ENCODE measurements at places on chromosomes 4 and X. TPM values are rescaled to one million over a fixed set of nuclear protein-coding genes. Genes with fewer than 3 reads are reported as not detected.

DNA sequence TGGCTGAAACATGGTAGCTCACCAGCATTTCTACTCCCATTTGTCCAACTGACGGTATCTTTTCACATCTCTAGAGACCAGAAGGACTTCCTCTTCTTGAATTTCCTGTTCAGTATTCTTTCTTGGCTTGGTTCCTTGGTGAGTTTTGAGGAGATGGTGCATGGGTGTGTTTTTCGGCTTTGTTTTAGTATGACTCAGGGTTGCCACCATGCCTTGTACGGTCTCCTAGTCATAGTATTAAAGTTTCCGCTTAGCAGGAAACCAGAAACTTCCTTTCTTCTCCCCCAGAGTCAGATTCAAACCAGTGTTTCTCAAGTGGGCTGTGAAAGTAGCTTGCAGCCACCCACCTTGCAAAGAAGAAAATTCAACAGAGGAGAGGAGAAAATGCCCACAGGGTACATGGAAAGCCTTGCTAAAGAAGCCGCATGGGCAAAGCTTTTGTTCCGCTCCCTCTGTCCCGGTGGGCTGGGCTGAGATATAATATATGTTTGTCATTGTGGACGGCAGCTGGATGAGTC, 5.7 kb downstream of the CD99 start:
- H3K36me3 ChIP-seq = peaks cover 14% of the 10 kb centered on the region
- H3K4me1 ChIP-seq = peaks cover 86% of the 10 kb centered on the region
- peak; percentile 82 for DNase-seq

DNA sequence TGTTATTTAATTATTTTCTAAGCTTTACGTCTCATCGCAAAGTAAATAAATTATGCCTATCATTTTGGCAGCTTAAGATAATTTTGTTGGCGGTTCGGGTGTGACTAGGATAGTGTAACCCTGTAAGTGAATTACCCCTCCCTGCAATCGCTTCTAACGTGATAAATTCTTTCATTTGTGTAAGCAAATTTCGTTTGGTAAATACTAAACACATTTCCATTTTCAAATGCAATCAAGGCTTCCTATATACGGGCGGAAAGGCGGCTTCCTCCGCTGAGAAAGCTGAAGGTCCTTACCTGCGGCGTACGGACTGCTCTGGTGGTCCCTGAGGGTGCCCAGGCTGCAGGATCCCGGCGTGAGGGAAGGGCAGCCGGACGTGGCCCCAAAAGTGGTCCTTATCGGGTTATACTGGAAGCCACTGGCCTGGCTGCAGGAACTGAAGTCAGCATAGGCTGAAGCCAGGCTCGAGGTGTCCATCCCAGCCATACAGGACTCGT, 403 bp downstream of the PHOX2B start:
- peaks cover 4% of the 10 kb centered on the region for H3K4me1 ChIP-seq
- peaks cover 7% of the 10 kb centered on the region for H3K36me3 ChIP-seq
- DNase-seq = no peak
- peaks cover 58% of the 10 kb centered on the region for H3K27me3 ChIP-seq

GRCh38 chr4:85952972-85953650, 406.7 kb downstream of the MAPK10 start:
- H3K27ac ChIP-seq = no peak overlapping the region
- H3K4me3 ChIP-seq = no peak overlapping the region
- no peak for DNase-seq
- no peaks in the 10 kb centered on the region for H3K36me3 ChIP-seq

DNA sequence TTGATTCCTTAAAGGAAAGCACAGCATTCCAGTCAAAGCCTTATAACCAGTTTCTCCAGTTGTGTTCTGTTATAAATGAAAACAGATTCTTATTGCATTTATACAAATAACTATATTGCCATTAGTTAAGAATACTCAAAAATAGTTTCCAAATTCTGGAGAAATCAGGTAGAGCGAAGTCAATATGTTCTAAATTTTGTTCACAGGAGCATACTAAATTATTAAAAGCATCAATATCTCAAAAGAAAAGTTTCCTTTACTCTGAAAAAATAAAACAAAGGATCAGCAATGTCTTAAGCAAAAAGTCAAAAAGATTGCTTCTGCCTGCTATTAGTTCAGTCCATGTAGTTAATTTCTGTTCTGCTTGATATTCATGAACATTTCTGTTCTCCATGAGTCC, 39.7 kb downstream of the PGRMC2 start:
- no peak for DNase-seq
- no peak overlapping the region for H3K4me3 ChIP-seq
- no peaks in the 10 kb centered on the region for H3K4me1 ChIP-seq
- peaks cover 14% of the 10 kb centered on the region for H3K27me3 ChIP-seq
- no peak overlapping the region for H3K27ac ChIP-seq

GRCh38 chrX:120269373-120270035, 18.9 kb downstream of the ZBTB33 start:
- DNase-seq = no peak
- H3K27me3 ChIP-seq = no peaks in the 10 kb centered on the region
- H3K4me1 ChIP-seq = peaks cover 3% of the 10 kb centered on the region

DNA sequence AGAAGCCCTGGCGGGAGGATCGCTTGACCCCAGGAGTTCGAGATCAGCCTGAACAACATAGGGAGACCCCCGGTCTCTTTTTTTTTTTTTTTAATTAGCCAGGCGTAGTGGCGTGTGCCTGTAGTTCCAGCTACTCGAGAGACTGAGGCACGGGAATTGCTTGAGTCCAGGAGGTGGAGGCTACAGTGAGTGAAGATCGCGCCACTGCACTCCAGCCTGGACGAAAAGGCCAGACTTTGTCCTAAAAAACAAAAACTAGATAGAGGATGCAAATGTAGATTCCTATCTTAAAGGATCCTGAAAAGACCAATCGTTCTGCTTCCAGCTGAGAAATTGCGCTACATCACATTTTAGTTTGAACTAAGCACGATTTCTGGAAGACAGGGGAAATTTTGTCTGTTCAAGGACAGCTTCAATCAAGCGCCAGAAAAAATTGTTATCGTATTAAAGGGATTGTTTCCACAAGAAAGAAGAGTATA, 627 bp upstream of the HSD17B11 start:
- no peaks in the 10 kb centered on the region for H3K36me3 ChIP-seq
- H3K4me1 ChIP-seq = peaks cover 33% of the 10 kb centered on the region
- no peak for DNase-seq
- peak overlapping the region; percentile 94 for H3K27ac ChIP-seq
- no peaks in the 10 kb centered on the region for H3K27me3 ChIP-seq

DNA sequence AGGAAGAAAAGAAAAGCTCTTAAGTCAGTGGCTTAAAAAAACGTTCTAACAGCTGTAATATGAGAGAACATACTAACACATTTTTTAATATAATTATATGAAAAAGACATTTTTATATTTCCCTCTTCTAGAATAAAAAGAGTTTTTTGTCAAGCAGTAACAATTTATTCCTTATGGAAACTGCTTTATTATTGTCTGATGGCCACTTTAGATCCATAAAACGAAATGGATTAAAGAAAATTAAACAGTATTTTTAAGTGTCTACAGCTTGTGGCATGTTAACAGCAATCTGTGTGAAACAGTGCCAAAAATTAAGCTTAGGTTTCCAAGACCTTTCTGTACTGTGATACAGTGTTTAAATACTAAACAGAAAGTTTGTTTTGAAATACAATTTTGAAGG, 55.5 kb upstream of the TENM3 start:
- no peak for DNase-seq
- H3K4me1 ChIP-seq = no peaks in the 10 kb centered on the region
- H3K36me3 ChIP-seq = no peaks in the 10 kb centered on the region
- no peak overlapping the region for H3K4me3 ChIP-seq
- no peaks in the 10 kb centered on the region for H3K27me3 ChIP-seq
- no peak overlapping the region for H3K27ac ChIP-seq

- H3K4me1 ChIP-seq = peaks cover 9% of the 10 kb centered on the region
- no peaks in the 10 kb centered on the region for H3K27me3 ChIP-seq
- DNase-seq = no peak
- H3K36me3 ChIP-seq = no peaks in the 10 kb centered on the region
- H3K27ac ChIP-seq = no peak overlapping the region
- no peak overlapping the region for H3K4me3 ChIP-seq
These were observed 22.7 kb upstream of the OGT start for GRCh38 chrX:71510161-71510560.

DNA sequence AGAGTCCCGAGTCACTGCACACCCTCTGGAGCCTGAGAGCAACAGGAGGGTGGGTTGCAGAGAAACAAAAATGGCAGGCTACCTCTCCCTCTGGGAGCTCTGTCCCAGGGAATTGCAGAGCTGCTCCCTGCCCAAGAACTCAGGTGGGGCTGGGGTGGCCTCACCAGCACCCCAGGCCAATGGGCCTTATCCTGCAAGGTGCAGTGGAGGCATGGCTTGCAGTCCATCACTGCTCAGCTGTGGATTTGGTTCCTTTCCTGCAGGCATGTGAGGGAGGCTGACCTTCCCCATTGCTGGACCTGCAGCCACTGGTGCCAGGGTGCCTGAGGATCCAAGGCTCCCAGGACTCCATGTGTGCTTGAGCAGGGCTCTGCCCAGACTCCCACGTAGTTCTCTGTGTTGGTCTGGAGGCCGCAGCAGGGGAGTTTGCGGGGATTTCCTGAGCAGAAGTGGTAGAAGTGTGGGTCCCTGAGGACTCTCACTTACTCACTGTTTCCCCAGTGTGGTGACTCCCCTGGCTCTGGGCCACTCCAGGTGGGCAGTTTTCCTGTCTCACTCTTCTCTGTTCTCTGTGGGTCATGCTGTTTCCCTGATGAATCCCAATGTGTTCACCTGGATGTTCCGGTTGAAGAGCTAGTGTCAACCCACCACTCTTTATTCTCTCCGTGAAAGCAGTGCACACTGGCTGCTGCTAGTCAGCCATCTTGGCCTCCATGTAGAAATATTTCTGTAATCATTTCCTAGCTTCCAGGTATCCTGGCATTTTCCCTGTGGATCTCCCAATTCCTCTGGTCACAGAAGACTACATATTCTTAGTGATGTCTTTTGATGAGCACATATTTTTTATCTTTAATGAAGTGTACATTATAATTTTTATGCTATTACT, 82.3 kb downstream of the ARHGAP24 start:
- no peak overlapping the region for H3K4me3 ChIP-seq
- peaks cover 10% of the 10 kb centered on the region for H3K36me3 ChIP-seq
- no peaks in the 10 kb centered on the region for H3K27me3 ChIP-seq
- DNase-seq = no peak

DNA sequence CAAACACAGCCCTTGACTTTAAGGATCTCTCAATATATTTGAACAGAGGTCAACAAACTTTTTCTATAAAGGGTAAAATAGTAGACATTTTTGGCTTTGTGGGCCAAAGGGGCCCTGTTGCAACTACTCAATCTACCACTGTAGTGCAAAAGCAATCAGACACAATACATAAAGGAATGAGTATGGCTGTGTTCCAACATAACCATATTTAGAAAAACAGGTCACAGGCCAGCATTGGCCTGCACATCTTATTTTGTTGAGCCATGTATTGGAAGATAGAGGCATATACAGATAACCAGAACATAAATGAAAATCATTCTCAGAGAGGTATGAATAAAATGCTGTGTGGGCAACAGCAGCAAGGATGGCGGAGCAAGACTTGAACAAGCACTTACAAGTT, 49.8 kb downstream of the MID1 start:
- no peaks in the 10 kb centered on the region for H3K36me3 ChIP-seq
- no peak overlapping the region for H3K27ac ChIP-seq
- H3K4me3 ChIP-seq = no peak overlapping the region
- no peaks in the 10 kb centered on the region for H3K27me3 ChIP-seq
- H3K4me1 ChIP-seq = no peaks in the 10 kb centered on the region

DNA sequence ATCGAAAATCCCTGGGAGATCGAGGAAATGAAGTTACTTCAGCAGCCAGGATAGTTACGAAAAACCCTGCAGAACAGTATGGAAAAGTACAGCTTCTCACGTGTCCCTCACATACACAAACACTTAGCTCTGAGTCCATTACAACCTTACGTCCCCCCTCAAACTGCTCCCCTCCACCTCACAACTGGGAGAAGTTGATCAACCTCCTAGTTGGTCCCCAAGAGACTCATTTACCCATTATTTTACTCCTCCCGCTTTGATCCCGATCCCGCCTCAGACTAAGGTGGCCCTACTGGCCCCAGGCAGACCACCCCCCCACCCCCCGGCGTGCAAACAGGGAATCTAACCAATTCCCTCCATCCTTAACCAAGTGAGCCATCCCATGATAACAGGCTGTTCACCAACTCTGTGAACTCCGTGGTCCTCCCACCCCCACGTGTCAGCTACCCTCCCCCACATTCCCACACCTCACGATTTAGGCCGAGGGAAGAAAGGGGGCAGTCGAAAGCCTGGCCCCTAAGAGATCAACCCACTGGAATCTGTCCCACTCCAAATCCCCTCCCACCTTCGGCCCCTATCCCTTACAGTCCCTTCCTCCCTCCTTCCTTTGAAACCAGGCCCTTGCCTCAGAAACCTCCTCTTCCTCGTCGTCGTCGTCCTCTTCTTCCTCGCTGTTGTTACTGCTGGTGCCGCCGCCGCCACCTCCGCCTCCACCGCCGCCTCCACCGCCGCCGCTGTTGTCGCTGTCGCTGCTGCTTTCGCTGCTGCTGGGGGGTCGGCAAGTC, 755 bp downstream of the ANKRD17 start:
- peak overlapping the region; percentile 97 for H3K27ac ChIP-seq
- peak overlapping the region; percentile 98 for H3K4me3 ChIP-seq
- H3K36me3 ChIP-seq = peaks cover 6% of the 10 kb centered on the region
- no peaks in the 10 kb centered on the region for H3K27me3 ChIP-seq
- no peak for DNase-seq
- H3K4me1 ChIP-seq = peaks cover 49% of the 10 kb centered on the region

- no peak overlapping the region for H3K27ac ChIP-seq
- peaks cover 34% of the 10 kb centered on the region for H3K4me1 ChIP-seq
- peaks cover 33% of the 10 kb centered on the region for H3K27me3 ChIP-seq
- DNase-seq = no peak
- no peaks in the 10 kb centered on the region for H3K36me3 ChIP-seq
- H3K4me3 ChIP-seq = peak overlapping the region; percentile 93
These were observed 6.1 kb upstream of the MSX1 start for GRCh38 chr4:4853371-4853823.

- DNase-seq = no peak
- H3K27me3 ChIP-seq = peaks cover 6% of the 10 kb centered on the region
- H3K4me1 ChIP-seq = no peaks in the 10 kb centered on the region
These were observed 187.8 kb upstream of the NHS start for GRCh38 chrX:17187136-17187756.

TLR10 gene
- total RNA-seq = not detected

ZFP42 gene
- not detected for total RNA-seq

DUX4 gene
- not detected for total RNA-seq

TMEM31 gene
- total RNA-seq = not detected

TNIP2 gene
- 89.3 TPM for total RNA-seq

TKTL2 gene
- not detected for total RNA-seq

ARSJ gene
- 0.24 TPM for total RNA-seq
